ENCODE measurements at places on chromosomes 16 and 17.

GRCh38 chr17:17466511-17466910 is 10.3 kb upstream of the MED9 start:
- DNase-seq, result no peak

DNA sequence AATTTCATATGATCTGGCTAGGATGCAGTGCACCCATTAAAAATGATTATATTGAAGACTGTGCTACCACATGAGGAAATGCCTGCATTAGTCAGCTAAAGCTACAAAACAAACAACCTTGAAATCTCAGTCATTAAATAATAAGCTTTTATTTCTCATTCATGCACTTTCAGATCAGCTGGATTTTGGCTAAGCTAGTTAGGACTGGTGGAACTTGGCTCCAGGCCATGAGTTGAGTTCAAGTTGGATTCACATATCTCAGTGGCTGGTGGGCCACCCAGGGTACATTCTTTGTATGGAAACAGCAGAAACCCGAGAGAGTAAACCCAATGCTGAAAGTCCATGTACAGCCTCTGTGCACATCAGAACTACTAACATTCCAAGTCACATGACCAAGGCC is 6.4 kb upstream of the SLFN12L start:
- DNase-seq, result no peak

- DNase-seq, result peak; percentile 62
Observed at GRCh38 chr16:67311607-67312488, 14.7 kb downstream of the KCTD19 start.

- no peak for DNase-seq
Observed at GRCh38 chr16:4159726-4160125, 43.5 kb upstream of the ADCY9 start.

DNA sequence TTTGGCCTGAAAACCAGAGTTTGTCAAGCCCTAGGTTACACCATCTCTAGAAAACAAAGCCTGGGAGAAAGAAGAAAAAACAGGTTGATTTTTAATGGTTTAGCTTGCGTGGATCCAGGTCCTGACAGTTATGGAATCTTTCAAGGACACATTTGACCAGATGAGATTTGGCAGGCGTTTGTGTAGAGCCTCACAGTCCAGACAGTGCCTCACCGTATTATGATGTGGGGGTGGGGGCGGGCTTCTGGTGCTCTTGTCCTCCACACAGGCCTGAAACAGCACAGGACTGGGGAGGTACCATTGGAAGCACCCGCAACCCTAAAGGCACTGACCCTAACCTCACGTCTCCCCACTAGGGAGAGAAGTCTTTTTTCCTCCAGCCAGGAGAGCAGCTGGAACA is 19.6 kb downstream of the MVP start:
- DNase-seq, result no peak

- no peak for DNase-seq
Observed at GRCh38 chr16:49093939-49094338, 187.7 kb downstream of the CBLN1 start.
